ENCODE measurements at places on chromosomes 2 and 18.
A peak's percentile ranks its signal among the peaks of the same experiment; 100 is the strongest.

- DNase-seq = no peak
Observed at GRCh38 chr2:150585221-150585971, 97.9 kb upstream of the RND3 start.

DNA sequence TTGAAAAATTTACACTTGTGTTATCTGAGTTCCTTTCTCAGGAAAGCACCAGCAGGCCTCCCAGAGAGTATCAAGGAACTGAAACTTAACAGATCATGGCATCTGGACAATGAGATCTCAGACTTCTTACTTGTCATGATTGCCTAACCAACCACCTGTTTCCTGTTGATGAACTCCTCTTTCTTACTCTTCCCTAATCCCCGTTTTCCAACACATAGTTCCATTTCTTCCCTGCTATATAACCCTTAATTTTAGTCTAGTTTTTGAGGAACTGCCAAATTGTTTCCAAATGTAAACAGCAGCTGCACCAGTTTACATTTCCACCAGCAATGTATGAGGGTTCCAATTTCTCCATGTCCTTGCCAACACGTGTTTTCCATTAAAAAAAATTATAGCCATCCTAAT is 6.1 kb upstream of the FAM171B start:
- DNase-seq = no peak

- no peak for DNase-seq
Observed at GRCh38 chr2:27963472-27963871, 72.9 kb downstream of the BABAM2 start.

DNA sequence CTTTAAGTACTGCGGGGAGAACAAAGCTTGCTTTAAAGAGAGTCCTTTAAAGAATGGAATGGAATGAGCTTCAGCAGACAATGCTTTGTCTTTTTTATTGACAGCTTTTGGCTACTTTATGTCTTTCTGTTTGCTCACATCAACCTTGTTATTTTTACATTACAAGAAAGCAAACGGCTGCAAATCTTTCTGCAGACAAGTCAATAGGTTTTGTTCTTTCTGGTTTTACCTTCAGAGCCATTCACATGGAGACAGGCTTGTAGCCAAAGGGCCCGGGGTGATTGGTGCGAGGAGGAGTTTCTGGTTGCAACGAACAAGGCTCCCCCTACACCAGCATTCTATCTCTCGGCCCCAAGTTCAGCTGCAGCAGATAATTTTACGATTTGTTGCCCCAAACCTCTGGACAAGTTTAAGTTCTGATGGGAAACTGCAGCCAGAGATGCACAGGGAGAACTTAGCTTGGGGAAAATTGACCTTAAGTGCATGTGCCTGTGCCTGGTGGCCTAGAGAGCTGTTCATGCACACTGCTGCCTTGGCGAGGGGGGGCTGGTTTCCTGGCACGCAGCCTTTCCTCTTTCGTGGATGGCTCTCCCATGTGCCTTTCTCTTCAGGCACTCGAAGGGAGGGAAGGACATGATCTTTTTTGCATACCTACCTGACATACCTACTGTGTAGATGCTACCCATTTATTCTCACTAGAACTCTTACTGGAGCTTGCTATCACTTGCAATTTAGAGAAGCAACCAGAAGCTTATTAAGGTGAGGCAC is 543.2 kb downstream of the DCDC2C start:
- DNase-seq = no peak

- no peak for DNase-seq
Observed at GRCh38 chr18:50280707-50281294, 522 bp downstream of the MBD1 start.

- DNase-seq = no peak
Observed at GRCh38 chr2:219443016-219443696, 8.5 kb downstream of the SPEG start.

GRCh38 chr2:155980941-155981560 is 351.5 kb downstream of the NR4A2 start:
- no peak for DNase-seq

- DNase-seq = no peak
Observed at GRCh38 chr2:215777465-215778044, 235.8 kb downstream of the MREG start.

- no peak for DNase-seq
Observed at GRCh38 chr18:74239567-74239966, 52.2 kb downstream of the CYB5A start.

- no peak for DNase-seq
Observed at GRCh38 chr2:196125596-196125995, 45.8 kb downstream of the STK17B start.

GRCh38 chr2:30110773-30111172 is 36.0 kb upstream of the YPEL5 start:
- DNase-seq = no peak

DNA sequence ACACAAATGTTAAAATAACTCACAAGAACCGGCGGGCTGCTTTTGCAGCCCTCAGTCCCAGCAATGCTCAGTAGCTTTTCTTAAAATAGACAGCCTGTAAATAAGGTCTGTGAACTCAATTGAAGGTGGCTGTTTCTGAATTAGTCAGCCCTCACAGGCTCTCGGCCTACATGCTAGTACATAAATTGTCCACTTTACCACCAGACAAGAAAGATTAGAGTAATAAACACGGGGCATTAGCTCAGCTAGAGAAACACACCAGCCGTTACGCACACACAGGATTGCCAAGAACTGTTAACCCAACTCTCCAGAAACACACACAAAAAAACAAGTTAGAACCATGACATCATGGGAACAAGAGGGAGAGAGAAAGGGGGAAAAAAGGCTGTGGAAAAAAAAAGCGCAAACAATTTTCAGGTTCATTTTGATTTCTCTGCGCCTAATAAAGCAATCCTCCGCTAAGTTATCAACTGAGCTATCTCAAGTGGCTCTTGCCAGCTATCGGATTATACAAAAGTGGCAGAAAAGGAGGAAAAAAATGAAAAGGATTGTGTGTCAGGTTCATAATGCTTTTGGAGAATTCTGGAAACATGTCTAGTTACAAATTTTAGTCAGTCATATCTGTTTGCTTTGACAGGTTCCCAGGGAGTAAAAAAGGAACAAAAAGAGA is 89.1 kb downstream of the ZEB2 start:
- peak; percentile 21 for DNase-seq

DNA sequence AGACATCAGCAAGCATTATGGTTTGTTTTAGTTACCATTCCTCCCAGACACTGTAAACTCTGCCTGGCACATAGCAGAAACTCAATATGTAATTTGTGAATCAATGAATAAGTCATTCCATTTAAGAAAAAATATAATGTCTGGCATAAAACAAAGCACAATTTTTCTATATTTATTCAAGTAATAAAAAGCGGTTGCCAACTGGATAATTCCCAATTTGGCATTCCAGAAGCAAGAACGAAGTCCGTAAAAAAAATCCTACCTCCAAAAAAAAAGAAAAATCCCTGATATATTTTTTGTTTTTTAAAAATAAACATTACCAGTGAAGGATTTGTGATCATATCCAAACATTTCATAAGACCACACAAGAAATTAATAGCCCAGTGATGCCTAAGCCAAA is 351.3 kb upstream of the LRRTM4 start:
- DNase-seq = no peak

DNA sequence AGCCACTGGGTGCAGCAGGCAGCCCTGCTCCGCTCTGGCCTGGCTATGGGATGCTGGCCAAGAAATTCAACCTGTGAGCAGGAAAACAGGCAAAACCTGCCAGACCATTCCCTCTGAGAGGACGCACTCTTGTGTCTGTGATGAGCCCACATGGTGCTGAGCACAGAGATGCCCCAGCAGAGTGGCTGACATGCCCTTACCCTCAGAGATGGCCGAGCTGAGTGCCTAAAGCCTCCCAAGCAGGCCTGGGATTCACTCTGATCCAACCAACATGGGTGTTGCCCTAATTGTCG is 34.3 kb upstream of the TAF1B start:
- no peak for DNase-seq

DNA sequence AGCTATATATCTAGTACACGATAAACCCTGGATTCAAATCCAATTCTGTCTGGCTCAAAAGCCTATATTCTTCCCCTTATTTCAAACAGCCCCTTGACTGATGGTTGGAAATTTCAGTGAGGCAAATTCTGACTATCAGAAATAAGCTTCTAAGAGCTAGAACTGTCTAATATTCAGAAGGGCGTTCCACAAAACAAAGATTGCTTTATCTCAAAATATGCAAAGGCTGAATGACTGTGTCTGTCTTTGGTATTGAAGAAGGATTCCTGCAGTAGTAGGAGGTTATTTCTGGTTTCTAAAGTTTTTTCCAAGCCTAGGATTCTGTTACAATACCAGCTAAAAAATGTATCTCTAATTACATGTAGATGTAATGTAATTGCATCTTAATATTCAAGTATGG is 31.1 kb downstream of the DRC1 start:
- DNase-seq = no peak

DNA sequence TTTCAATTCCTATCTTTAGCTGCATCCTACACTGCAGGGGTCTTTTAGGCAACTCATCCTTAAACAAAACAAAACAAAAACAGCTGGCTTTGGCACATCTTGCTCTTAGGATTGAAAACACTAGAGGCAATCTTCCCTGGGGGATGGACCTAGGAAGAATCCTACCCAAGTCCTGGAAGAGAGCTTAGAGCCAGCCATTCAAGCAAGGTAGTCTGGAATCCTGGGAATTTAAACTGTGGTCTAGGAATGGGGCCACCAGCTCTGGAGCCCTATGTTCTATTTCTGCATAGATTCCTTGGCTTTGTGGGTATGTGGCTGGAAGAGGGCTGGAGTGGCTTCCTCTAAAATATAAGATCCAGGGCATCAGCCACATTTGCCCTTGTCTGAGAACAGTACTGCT is 27.7 kb downstream of the MYL1 start:
- DNase-seq = no peak

- peak; percentile 44 for DNase-seq
Observed at GRCh38 chr2:68769586-68770270, 35.1 kb downstream of the ARHGAP25 start.

DNA sequence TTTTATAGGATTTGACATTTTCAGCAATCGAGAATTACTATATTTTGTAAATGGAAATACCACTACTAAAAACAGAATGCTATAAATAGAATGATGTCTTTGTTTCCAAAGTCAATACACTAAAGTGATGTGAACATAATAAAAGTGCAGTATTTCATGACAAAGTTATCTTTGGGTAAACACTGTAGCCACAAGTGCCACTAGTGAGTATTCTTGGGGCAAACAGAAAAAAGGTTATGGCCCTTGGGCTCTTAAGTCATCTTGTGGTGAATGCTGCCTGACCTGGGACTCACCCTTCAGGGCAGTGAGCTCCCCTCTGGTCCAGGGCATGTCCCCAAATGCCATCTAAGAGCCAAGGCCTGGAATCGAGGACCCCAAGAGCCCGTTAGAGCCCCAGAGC is 99.2 kb upstream of the KYNU start:
- no peak for DNase-seq

DNA sequence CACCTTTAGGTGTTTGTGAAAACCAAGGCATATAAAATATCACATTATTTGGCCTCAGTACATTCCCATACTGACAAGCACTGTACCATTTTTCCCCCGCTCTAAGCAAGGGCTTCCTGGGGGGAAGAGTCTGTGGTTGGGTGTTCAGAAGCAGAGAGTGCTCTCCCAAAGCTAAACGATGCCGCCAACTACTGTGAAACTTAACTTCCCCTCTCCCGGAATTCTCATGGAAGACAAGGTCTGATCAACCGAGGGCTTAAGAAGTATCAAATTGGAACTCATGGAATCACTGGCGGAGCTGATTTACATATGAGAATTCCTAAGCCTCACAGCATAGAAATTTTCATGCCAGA is 433 bp upstream of the MFF start:
- no peak for DNase-seq

- no peak for DNase-seq
Observed at GRCh38 chr2:28411166-28411755, 18.6 kb downstream of the FOSL2 start.

- no peak for DNase-seq
Observed at GRCh38 chr2:162226836-162227235, 16.4 kb downstream of the FAP start.

- no peak for DNase-seq
Observed at GRCh38 chr2:43110442-43110871, 115.9 kb downstream of the ZFP36L2 start.

GRCh38 chr2:38789691-38790090 is 11.7 kb downstream of the GEMIN6 start:
- DNase-seq = no peak

DNA sequence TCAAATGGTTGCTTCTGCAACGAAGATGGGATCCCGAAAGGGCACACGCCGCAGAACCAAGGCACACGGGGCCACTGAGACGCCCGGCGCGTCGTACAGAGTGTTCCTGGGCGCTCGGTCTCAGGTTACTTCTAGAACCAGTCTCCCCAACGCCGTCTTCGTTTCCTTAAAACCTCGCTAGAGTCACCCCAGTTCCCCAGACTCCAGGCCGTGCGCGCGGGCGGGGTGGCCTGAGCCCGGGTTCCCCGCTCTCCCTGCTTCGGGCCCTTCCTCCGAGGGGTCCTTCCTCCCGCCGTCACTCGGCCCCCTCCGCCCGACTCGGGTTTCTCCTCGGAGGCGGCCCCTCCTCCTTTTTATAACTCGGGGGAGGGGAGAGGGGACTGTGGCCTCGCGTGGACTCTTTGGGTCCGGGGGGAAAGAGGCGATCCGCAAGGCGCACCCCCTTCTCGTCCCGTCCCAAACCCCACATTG is 774 bp upstream of the FZD7 start:
- peak; percentile 38 for DNase-seq
